Smooth muscle cell of the coronary artery (primary cell): ENCODE measurements at places on chromosomes 5 and 9. TPM values are rescaled to one million over a fixed set of nuclear protein-coding genes. Genes with fewer than 3 reads are reported as not detected.

The CHSY3 gene
- total RNA-seq, result 4.0 and 8.8 TPM in 2 replicates

The KIAA0825 gene
- total RNA-seq, result 1.4 and 1.6 TPM in 2 replicates

The LHX2 gene
- not detected in 2 replicates for total RNA-seq

The ARRDC3 gene
- total RNA-seq, result 114 and 135 TPM in 2 replicates

The PCDHGA8 gene
- total RNA-seq, result 2.0 and 4.0 TPM in 2 replicates
